Neural progenitor cell (in vitro differentiated cells): ENCODE measurements at places on chromosomes 16 and 17. TPM values are rescaled to one million over a fixed set of nuclear protein-coding genes. Genes with fewer than 3 reads are reported as not detected.

- H3K36me3 ChIP-seq = no peaks in the 10 kb centered on the region
- H3K27me3 ChIP-seq = no peaks in the 10 kb centered on the region
- H3K27ac ChIP-seq = no peak overlapping the region
- H3K4me3 ChIP-seq = no peak overlapping the region
- no peak for DNase-seq
Measured at GRCh38 chr16:63960321-63960720, 1161.5 kb downstream of the CDH11 start.

- H3K27me3 ChIP-seq = no peaks in the 10 kb centered on the region
- no peak for DNase-seq
- H3K4me3 ChIP-seq = no peak overlapping the region
- peaks cover 4% of the 10 kb centered on the region for H3K4me1 ChIP-seq
- H3K27ac ChIP-seq = no peak overlapping the region
- no peaks in the 10 kb centered on the region for H3K36me3 ChIP-seq
Measured at GRCh38 chr16:60304720-60305119, 1570.6 kb upstream of the GOT2 start.

DNA sequence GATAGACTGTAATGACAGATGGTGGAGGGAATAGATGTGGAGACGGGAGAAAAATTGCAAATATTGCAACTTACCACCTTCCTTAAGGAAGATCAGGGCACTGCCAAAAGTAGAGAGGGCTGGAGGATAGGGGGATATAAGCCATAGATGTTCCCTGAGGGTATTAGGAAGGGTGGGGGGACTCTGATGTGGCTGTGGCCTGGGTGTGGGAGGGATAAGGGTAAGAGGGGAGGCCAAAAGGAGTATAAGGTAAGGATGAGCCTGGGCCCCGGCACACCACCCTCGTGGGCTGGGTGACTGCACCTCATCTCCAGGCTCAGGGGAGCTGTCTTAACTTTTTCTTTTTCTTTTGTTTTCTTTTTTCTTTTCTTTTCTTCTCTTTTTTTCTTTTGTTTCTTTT, 30.6 kb upstream of the BRD7 start:
- H3K27ac ChIP-seq = no peak overlapping the region
- H3K4me1 ChIP-seq = peaks cover 7% of the 10 kb centered on the region

GRCh38 chr17:36600465-36600864, 918 bp upstream of the MRM1 start:
- peaks cover 8% of the 10 kb centered on the region for H3K27me3 ChIP-seq
- DNase-seq = no peak
- no peaks in the 10 kb centered on the region for H3K36me3 ChIP-seq
- H3K4me3 ChIP-seq = peak overlapping the region; percentile 70

DNA sequence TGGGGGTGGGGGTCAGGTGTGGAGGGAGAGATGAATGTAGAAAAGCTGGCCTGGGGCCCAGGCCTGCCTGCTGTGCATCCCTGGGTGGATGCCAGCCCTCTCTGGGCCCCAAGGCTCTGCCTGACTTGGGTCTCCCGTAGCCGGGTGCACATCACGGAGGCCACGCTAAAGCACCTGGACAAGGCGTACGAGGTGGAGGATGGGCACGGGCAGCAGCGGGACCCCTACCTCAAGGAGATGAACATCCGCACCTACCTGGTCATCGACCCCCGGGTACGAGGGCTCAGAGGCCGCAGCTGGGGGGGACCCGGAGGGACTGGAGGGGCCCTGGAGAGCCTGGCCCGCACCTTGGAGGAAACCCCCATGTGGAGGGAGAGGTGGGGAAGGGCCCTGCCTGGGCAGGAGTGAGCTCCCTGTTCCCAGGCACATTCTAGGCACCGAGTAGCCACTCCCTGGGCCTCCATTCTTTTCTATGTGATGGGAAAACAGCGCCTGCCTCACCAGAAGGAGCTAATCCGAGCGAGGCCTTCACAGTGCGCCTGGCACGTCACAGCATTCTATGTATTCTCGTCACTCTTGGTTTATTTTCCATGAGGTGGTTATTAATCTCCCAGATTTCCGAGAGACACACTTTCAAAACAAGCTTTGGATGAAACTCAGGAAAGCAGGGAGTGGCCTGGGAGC, 34.7 kb downstream of the ADCY7 start:
- no peak overlapping the region for H3K27ac ChIP-seq
- H3K4me3 ChIP-seq = no peak overlapping the region
- no peaks in the 10 kb centered on the region for H3K36me3 ChIP-seq
- no peak for DNase-seq
- no peaks in the 10 kb centered on the region for H3K27me3 ChIP-seq

The KLHL36 gene
- total RNA-seq = 15.9 and 25.3 TPM in 2 replicates

The RNF157 gene
- total RNA-seq = 18.5 and 21.0 TPM in 2 replicates

The VMO1 gene
- total RNA-seq = 0.31 TPM in 1 of 2 replicates, not detected in the other

- no peak overlapping the region for H3K27ac ChIP-seq
- peaks cover 7% of the 10 kb centered on the region for H3K4me1 ChIP-seq
- peaks cover 75% of the 10 kb centered on the region for H3K27me3 ChIP-seq
- H3K36me3 ChIP-seq = no peaks in the 10 kb centered on the region
Measured at GRCh38 chr17:49223517-49224197, 6.9 kb downstream of the PHOSPHO1 start.

The CA5A gene
- total RNA-seq = not detected in 2 replicates

The KRTAP4-5 gene
- not detected in 2 replicates for total RNA-seq

- no peak overlapping the region for H3K27ac ChIP-seq
- peak; percentile 67 for DNase-seq
- peaks cover 40% of the 10 kb centered on the region for H3K27me3 ChIP-seq
- H3K4me1 ChIP-seq = peaks cover 34% of the 10 kb centered on the region
Measured at GRCh38 chr17:74210191-74211140, 2.9 kb upstream of the TTYH2 start.

DNA sequence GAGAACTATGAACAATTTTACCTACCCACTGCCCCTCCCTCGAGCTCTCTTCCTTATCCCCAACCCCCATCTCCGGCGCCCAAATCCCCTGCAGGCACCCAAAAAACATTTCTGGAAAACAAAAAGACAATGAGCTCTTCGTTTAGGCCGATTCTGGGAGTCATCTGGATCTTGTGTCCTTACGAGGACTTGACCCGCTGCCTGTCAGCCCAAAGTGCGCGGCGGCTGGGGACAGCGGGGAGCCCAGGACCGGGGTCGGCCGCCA, 524 bp downstream of the STRADA start:
- no peaks in the 10 kb centered on the region for H3K36me3 ChIP-seq
- H3K4me3 ChIP-seq = peak overlapping the region; percentile 85
- peak overlapping the region; percentile 49 for H3K27ac ChIP-seq
- H3K27me3 ChIP-seq = no peaks in the 10 kb centered on the region
